Mammary epithelial cell (primary cell): ENCODE measurements at places on chromosomes 13 and 19. TPM values are rescaled to one million over a fixed set of nuclear protein-coding genes. Genes with fewer than 3 reads are reported as not detected.

Gene ZNF814
- polyA plus RNA-seq = 8.7 TPM

Gene NDUFA13
- polyA plus RNA-seq = 444 TPM

Gene RXFP2
- polyA plus RNA-seq = not detected

Gene HTR2A
- polyA plus RNA-seq = not detected

Gene PGLYRP1
- not detected for polyA plus RNA-seq
